ENCODE measurements at places on chromosomes 6 and 20.

GRCh38 chr6:105991561-105992314 is 94.4 kb upstream of the PRDM1 start:
- DNase-seq: peak; percentile 45

GRCh38 chr6:116074732-116075390 is 14.2 kb upstream of the FRK start:
- DNase-seq: no peak

DNA sequence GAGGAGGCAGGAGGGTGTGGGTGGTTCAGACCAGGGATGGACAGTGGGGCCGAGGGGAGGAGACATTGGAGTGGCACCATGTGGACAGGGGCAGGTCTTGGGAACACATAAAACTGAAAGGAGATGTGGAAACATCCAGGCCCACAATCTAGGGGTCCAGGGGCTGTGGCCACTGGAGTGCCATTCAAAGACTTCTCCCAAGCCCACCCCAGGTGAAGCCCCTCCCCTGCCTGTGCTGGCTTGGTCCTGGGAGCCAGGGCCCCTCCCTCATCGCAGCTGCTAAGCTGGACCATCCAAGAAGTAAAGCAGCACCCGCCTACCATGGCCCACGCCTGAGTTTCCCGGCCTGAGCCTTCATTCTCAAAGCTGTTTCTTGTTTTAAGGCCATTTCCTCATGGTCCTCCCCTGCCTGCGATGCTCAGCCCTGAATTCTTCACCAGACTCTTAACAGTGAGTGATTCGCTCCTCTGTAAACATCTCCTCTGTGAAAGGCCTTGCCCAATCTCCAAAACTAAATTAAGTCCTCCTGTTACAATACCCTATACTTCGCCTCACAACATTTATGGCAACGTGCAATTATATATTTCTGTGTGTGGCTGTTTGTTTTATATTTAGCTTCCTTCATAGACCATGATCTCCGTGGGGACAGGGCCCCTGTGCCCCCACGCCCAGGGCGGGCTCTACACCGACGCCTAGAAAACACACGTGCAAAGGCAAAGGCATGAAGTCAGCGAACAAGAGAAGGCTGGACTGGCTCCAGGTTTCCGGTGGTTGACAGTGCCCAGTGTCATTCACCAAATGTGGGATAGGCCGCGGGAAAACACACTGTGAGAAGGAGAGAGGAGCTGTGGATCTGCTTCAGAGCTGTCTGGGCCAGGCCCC is 267.8 kb downstream of the ERMARD start:
- DNase-seq: no peak

DNA sequence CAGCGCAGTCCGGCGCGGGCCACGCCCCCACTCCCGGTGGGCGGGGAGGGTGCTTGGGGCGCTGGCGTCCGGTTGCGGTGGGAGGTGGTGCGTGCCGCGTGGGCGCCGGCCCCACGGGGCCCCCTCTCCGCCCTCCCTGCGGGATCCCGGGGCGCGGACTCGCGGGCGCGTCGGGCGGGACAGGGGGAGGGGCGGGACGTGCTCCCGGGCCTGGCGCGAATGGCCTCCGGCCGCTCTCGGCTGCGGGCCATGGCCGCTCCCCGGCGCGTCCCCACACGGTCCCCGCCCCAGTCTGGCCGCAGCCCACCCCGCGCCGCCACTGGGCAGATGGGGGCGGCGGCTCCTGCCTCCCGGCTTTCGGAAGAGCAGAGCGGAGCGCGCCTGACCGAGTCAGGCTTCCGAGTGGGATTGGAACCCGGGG is 771 bp upstream of the PPP1R3G start:
- no peak for DNase-seq

- DNase-seq: no peak
Measured at GRCh38 chr6:49519660-49520059, 19.9 kb downstream of the GLYATL3 start.

GRCh38 chr20:4263036-4263435 is 247.7 kb upstream of the RNF24 start:
- peak; percentile 70 for DNase-seq

GRCh38 chr6:85460921-85461797 is 11.3 kb downstream of the NT5E start:
- no peak for DNase-seq

DNA sequence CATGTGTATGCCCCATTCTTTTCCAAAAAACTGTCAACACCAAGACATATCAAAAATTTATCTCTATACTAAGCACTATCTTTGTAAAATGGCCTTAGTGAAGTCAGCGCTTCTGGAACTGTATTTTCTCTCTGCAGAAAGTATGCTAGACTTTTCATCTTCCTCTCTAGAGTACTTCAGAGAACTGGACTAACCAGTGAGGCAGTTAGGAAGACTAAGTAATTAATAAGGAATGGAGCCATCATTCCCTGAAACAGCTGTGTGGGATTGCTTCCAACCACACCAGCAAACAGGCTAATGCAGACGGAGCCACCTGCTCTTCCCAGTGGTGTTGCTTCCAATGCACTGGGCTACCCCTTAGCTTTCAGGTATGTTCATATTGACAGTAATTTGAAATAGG is 169.1 kb upstream of the FUT9 start:
- DNase-seq: no peak

DNA sequence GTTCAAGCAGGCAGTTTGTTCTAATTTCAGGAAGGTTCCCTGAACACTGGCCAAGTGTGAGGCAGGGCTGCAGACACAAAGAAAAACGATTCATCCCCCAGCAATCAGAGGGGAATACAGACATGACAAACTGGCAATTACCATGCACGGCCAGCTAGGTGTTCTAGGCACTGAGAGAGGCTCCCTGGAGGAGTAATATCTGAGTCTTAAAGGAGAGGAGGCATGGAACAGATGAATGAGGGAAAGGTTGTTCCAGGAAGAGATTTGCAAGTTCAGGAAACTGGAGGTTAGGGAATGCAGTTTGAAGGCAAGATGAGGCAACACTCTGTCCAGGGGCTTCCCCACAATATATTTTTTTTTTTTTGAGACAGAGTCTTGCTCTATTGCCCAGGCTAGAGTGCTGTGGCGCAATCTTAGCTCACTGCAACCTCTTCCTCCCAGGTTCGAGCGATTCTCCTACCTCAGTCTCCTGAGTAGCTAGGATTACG is 11.1 kb downstream of the RRAGD start:
- no peak for DNase-seq

DNA sequence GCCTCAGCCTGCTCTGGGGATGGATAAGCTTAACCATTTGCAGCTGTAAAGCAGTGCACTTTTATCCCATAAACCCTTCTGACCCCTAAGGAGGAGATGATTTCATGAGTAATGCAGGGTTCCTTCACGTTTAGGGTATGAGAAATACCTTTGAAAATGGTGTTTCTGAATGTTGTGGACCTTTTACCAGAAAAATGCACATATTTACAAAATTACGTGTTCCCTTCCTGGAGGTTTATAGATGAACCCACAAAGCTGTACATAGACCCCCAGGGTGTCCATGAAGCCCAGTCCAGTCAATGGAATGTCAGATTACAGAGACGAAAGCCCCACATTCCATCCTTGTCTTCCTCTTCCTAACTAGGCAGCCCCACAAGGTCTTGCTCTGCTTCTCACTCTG is 78.6 kb upstream of the INSM1 start:
- DNase-seq: no peak

All from thymus (tissue), 14 donors.